ENCODE measurements at places on chromosomes 6 and 20.

- DNase-seq = no peak
Measured at GRCh38 chr6:15313367-15313766, 67.5 kb downstream of the JARID2 start.

- no peak for DNase-seq
Measured at GRCh38 chr20:37108676-37109075, 12.9 kb upstream of the RBL1 start.

DNA sequence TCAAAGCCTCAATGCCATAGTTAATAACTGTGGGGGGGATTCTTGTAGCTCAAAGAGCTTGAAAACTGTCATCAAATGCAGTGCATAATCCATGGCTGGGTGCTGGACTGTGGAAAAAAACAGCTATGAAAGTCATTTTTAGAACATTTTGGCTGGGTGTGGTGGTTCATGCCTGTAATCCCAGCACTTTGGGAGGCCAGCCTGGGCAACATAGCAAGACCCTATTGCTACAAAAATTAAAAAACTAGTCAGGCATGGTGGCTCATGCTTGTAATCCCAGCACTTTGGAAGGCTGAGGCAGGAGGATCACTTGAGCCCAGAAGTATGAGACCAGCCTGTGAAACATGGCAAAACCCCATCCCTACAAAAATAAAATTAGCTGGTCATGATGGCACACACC is 12.2 kb downstream of the TCFL5 start:
- DNase-seq = no peak

DNA sequence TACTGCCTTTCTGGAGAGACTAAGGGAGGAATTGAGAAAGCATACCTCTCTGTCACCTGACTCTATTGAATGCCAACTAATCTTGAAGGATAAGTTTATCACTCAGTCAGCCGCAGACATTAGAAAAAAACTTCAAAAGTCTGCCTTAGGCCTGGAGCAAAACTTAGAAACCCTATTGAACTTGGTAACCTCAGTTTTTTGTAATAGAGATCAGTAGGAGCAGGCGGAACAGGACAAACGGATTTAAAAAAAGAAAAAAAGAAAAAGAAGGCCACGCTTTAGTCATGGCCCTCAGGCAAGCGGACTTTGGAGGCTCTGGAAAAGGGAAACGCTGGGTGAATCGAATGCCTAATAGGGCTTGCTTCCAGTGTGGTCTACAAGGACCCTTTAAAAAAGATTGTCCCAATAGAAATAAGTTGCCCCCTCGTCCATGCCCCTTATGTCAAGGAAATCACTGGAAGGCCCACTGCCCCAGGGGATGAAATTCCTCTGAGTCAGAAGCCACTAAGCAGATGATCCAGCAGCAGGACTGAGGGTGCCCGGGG is 43.1 kb upstream of the RNF182 start:
- DNase-seq = no peak

- DNase-seq = no peak
Measured at GRCh38 chr6:52391599-52391998, 28.5 kb upstream of the EFHC1 start.

DNA sequence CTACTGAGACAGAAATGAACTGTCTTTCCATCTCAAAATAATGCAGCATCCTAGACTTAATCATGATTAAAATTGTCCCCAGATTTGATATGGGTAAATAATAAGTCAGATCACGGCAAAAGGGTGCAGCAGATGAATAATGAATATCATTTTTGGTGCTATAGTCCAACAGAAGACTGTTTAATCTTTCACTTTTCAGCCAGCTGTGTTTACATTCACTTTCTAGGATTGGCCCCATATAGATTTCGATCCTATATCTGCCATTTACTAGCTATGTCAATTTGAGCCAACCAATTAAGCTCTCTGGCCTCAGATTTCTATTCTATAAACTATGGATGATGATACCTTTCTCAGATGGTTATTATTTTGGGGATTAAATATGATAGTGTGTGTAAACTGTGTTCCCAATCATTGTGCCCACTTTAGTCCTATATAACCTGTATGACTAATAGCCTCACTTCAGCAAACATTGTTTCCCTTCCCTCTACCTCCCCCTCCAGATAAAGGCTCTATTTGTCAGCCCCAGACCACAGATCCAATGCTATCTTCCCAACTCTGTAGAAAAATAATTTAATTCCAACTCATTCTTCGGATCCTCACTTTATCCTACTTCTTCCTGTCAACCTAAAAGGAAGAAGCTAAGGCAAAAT is 53.6 kb upstream of the NT5E start:
- DNase-seq = no peak

DNA sequence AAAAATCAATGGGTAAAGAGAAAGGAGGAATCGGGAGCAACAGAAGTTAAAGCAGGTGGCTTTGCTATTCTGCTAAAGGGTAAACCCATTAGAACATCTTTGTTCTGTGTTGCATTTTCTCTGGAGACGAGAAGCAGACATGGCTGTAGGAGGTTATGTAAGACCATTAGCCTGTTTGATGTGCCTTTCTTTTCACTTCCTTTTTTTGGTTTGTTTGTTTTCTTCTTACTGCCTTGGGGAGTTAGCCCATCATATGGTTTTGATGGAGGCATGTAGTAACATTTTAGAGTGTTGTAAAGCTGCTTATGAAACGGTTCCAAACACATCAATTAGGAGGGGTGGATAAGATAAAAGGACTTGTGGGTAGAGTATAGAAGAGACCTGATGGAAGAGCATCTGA is 131.0 kb downstream of the DOK5 start:
- DNase-seq = no peak

- DNase-seq = no peak
Measured at GRCh38 chr6:110329714-110330436, 28.3 kb downstream of the METTL24 start.

DNA sequence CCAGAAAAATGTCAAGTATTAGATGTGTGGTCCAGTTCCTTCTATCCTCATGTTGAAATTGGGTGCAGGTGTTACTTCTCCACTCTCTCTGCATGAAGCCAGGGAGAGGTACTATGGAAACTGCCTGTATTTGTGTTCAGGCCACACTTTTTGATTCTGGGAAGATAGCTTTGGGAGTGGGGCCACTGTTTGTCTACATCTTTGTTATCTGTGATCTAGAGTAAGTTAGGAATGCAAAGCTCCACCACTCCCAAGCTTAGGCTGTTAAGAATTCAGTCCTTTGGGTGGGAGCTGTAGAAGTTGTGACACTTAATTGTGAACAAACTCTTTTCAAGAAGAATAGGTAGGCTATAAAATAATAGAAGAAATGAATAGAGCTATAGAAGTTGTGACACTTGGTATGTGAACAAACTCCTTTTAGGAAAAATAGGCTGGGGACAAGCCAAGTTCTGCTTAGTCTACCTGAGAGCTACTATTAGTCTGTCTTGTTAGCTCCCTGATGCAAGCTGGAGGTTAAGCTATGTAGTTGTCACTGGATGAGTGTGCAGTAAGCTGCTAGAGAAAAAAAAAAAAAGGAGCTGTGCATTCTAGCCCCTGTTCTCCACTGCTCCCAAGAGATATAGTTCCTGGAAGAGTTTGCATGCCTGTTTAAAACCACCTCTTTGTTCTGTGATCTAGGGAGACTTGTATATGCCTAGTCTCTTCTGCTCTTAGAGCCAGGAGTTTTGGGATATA is 7.1 kb upstream of the GFRAL start:
- DNase-seq = no peak

DNA sequence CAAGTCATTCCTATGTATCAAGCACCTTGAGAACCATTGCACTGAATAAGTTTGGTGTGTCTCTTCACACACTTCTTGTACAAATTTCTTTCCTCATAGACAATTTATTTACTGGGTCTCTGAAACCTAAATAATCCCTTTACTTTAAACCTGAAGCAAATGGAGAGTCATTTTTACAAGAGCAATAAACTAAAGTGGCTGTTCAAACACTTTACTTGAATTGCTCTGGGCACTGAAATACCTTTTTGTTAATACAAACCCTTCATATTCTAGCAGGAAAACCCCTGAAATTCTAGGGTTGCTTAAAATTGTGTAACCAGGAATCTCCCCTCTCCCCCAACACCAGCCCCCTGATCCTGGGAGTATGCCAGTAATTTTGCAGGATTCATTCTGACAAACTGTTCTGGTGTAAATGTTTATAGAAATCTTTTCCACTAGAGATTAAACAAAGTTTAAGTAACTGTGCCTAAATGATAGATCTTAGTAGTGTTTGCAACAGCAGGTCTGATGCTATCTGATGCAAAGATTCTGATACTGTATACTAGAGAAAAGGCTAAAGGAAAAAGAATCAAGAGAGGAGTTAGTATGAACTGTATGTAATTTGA is 13.4 kb downstream of the RSPO3 start:
- DNase-seq = no peak

DNA sequence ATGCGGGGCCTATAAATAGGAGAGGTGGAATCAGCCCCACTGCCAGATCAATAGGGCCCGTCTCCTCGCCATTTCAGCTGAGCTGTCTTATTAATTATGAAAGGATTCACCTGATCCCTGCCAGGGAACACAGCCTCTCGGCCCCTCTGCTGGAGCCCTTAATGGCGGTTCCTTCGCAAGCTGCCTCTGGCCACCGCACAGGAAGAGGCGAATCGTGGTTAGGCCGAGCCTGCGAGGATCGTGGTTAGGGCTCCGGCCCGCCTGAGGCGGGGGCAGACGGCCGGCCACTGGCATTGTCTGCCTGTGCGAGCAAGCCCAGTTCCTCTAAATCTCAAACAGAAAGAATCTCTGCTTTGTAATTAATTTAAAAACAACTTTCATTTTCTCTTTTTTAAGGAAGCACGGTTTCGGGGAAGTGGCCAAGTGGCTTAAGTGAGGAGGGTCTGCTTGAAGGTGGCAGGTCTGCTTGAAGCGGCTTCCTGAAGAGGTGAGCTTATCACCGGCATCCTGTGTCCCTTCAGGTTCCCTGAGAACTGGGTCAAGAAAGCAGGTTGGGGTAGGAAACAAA is 9.2 kb downstream of the NRN1 start:
- no peak for DNase-seq

GRCh38 chr20:46709459-46710152 is at the start of gene SLC2A10:
Gene SLC2A10 (plus strand): TSS chr20:46709649. CDS start chr20:46709737, 88 bp downstream.
- DNase-seq = no peak

- DNase-seq = no peak
Measured at GRCh38 chr6:17390276-17390675, 3.1 kb upstream of the CAP2 start.

DNA sequence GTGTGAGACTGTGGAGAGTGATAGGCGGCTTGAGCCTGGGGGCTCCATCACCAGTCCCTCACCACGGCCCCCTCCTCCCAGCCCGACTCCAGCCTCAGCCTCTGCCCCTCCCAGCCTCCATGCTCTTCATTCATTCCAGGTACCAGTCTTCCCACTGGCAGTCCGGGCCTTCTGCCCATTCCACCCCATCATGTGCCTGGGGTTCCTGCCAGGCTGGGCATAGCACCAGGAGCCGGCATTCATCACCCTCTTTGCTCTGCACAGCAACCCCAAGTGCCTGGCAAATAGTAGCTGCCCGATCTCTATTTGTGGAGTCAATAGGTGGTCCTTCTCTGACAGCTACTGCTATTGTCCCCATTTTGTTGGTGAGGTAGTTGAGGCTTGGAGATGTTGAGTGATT is 39.6 kb upstream of the GTSF1L start:
- DNase-seq = no peak

DNA sequence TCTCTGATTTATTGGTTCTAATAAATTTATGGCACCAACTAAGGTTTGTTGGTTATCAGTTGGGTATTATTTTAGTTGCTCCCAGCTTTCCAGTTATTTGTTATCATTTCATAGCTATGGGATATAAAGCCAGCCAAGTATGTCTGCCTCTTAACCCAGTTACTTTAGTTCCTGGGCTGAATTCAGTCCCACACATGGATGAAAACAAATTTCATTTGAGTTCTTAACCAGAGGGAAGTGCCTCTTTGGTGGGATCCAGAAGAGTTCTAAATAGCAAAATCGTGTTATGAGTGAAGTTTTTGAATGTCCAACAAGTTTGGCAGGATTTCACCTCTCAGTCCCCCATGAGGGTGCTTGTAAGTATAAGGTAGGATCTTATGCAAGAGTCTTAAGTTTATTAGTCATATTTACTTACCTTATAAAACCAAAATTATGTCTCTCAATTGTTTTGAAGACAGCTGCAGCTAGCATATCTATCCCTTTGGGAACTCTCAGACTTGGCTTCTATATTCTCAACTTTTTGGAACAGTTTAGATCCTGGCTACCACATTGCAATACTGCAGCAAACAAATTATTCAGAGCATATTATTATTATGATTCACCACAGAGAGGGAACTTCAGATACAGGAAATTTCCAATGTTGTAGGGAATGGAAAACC is 683.6 kb downstream of the BCKDHB start:
- no peak for DNase-seq

- DNase-seq = no peak
Measured at GRCh38 chr6:90224196-90224595, 72.4 kb downstream of the BACH2 start.

GRCh38 chr20:25061821-25062530 is 4.0 kb upstream of the ACSS1 start:
- DNase-seq = no peak

- no peak for DNase-seq
Measured at GRCh38 chr6:105091140-105091829, 88.5 kb downstream of the POPDC3 start.

GRCh38 chr6:105138141-105138540 is 41.7 kb downstream of the POPDC3 start:
- no peak for DNase-seq

- DNase-seq = no peak
Measured at GRCh38 chr6:7050872-7051779, 56.6 kb upstream of the RREB1 start.

DNA sequence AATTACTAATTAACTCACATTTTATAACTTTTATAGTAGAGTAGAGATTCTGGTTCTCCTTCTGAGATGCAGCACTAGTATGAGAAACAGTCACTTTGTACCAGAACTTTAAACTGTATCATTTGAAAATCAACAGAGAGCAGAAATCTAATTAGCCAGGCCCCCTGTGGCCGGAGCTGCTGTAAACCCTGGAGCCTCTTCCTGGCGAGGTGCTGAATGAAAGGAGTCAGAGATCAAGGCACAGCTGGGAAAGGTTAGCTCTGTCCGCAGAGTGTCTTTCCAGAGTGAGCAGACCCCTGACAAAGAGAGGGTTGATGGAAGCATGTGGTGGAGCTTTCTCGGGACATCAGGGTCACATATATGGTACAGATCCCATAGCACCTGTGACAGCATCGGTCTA is 703.8 kb downstream of the RFPL4B start:
- DNase-seq = no peak

DNA sequence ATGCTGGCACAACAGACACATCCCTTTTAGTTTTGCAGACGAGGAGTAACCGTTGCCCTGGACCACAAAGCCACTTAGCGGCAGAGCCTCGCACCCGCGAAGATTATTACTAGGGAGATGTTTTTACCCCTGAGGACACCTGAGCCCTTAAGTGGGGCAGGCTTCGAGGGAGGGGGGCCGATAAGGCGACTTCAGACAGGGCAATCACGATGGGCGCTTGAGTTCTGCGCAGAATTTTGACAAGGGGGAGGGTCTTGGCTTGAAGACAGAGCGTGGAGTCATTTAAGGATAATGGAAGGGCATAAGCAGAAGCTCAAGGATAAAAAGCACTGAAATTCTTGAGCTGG is 650 bp upstream of the TTK start:
- DNase-seq = peak; percentile 6

- no peak for DNase-seq
Measured at GRCh38 chr6:6516666-6517458, 71.7 kb upstream of the LY86 start.

Data from stimulated activated CD8-positive, alpha-beta memory T cell treated with anti-CD3 and anti-CD28 coated beads, Interleukin-15, amount 100 ng/mL, for 1 hour (primary cell).